CD8-positive, alpha-beta memory T cell (primary cell): ENCODE measurements at places on chromosomes 1 and 21.

DNA sequence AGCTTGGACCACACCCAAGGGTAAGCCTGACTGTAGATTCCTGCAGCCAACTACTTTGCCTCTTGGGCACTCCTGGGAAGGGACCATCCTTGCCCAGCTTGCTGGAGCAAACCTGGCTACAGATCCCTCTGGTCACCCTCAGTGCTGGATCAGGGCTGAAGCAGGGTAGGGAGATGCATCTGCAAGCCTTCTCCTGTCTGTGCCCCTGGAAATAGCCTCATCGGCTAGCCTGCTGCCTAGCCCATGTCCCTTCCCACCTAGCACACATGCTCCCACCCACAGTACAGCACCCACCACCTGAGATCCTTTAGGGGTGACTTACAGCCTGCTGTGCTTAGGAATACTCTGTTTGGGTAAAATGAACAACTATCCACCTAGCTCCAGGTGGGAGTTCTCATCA, 177.3 kb upstream of the HMGB4 start:
- no peak for DNase-seq

- DNase-seq, result no peak
These were observed 54.5 kb downstream of the NCAM2 start for GRCh38 chr21:21052672-21053071.

DNA sequence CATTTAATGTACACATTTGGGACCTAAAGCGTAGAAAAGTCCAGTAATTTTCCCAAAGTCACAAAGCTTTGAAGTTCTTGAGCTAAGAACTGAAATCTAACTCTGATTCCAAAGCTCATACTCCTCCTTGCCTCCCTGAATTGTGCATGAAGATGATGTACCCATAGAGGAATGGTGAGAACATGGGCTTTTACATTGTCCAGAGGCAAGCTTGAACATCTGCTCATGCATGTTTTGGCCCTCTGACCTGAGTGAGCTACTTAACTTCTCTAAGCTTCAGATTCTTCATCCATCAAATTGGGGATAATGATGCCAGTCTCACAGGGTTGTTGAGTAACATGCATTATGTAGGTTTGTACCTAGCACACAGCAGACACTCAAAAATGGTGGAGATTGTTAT, 258.4 kb upstream of the HOOK1 start:
- DNase-seq, result no peak

- no peak for DNase-seq
These were observed 1.6 kb downstream of the OR2AK2 start for GRCh38 chr1:247966532-247967204.

GRCh38 chr1:5913078-5913845, 79.0 kb downstream of the NPHP4 start:
- no peak for DNase-seq

GRCh38 chr1:88731475-88732269, 47.6 kb downstream of the PKN2 start:
- no peak for DNase-seq

- no peak for DNase-seq
These were observed 129.6 kb downstream of the DPYD start for GRCh38 chr1:97791251-97791650.

DNA sequence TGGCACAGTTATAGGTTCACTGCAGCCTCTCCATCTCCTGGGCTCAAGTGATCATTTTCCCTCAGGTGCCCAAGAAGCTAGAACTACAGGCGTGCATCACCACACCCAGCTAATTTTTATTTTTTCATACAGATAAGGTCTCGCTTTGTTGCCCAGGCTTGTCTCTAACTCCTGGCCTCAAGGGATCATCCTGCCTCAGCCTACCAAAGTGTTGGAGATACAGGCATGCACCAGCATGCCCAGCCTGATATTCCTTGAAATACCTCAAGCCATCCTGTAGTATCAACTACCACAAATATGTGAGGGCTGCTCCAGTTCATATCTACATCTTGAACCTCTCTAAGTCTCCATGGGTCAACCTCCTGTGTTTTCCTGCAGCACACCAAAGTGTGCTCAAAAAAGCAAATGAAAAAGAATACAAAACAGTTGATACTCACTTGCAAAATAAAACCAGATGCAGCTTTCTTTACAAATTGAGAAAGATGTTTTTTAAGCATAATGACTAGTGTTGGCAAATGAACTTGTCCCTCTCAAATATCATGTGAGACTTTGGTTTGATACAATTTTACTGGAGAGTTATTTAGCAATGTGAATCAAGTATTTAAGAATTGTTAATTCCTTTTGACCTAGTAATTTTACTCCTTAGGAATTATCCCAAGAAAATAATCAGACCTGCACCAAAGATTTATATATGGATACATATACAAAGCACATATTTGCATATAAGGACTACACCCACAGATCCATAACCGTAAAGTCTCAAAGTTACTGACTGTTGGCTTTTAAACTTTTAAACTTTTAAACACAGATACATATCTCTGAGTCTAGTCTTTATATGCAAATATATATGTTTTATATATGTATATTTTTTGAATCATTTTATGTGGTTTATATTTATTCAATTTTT, 197.7 kb downstream of the NRIP1 start:
- DNase-seq, result no peak

DNA sequence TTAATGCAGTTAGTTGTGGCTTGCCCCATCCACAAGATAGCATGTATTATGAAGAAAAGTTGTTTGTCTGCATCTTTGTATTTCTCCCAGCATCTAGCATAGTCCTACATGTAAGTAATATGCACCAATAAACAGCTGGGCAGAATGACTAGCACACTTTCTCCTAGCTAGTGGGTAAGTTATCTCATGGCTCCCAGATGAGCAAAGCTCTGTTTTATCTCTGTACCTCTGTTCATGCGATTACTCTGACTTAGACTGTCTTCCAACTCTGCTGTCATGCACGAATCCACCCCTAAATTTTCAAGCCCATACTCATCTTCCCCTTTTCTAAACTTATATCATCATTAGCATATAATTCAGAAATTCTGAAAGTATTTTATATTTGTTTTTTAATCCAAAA, 37.5 kb upstream of the KCTD3 start:
- DNase-seq, result no peak

DNA sequence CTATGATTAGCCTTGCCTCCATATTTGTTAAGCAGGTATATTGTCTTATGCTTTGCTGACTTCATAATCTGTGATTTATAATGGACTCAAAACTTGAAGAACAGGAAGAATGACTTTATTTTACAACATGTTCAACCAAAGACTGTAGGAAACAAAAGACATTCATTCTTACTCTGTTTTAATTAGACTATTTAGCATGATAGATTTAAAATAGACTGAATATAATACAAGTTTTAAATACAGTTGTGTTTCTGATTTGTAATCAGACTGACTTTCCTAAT, 63.1 kb downstream of the CDC14A start:
- no peak for DNase-seq

DNA sequence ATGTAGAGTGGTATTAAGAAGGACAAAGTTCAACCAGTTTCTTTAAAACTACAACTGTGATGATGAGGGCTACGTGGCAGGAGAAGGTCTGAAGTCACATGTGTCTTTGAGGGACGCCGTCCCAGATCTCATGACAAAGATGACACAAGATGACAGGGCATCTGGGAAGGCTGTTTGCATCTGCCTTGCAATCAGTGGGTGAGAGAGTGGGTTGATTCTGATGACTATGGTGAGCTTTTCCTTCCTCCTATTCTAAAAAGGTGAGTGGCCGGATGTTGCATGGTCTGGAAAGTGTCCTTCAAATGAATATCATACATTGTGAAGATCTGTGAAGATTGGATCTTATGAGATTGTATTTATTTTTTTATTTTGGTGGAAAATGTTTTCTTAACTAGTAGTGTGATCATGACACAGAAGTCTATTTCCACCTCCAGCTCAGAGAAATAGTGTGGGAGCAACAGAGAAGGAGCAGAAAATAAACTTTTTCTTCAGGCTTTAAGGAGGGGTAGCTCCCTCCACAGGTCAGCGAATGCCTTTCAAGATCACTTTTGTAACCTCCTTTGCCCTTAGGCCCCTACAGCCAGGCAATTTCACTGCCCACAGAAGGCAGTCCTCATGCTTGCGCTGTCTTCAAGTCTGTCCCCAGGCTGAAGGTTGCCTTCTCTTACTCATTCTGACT, 76.0 kb upstream of the ATF3 start:
- DNase-seq, result no peak

DNA sequence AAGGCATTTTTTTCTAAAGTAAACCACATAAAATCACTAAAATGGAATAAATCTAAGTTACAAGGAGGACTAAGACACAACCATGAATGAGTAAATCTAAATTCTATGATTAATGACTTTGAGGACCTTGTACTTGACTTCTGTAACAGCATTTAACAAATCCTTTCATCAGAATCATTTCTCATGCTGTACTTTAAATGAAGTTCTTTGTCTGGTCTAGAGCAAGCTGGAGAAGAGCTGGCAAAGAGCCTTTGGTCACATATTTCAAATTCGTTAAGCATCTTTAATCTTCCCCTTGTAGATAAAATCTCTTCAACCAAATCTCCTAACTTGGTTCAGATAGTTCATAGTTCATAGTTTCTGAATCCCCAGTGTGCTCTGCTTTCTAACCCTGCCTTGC, 405.4 kb downstream of the PTPRC start:
- DNase-seq, result no peak

- peak; percentile 45 for DNase-seq
These were observed 919 bp downstream of the MCL1 start for GRCh38 chr1:150578272-150579109.

GRCh38 chr1:77412820-77413530, 131.2 kb downstream of the AK5 start:
- no peak for DNase-seq

- DNase-seq, result peak; percentile 85
These were observed 66.5 kb upstream of the PRKACB start for GRCh38 chr1:84077476-84078107.

DNA sequence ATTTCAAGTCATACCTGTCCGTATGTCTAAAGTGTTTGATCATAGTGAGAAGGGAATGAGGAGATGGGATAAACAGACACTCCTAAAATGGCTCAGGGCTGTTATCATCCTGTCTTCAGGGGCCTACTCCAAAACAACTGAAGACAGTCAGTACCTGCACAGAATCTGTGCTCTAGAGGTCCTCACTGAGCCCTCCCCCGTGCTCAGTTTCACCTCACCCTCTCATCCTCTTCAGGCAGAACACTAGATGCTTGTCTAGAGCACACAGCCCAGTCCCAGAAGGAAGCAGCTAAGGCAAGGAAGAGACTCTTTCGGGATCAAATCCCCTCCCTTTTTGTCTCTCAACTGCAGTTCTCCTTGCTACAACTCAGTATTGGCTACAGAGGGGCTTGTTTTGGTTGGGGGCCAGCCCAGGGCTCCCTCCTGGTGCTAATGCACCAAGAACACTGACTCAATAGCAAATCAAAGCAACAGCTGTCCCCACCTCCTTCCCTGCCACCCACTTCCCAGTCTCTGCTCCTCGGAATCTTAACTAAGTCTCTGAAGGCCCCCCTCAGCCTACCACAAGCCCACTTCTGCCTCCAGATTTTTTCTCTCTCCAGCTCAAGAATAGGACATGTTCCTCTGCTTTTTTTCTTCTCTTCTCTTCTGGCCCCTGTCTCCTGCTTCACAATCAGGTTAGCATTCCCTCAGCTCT, 10.1 kb downstream of the CADM3 start:
- no peak for DNase-seq

DNA sequence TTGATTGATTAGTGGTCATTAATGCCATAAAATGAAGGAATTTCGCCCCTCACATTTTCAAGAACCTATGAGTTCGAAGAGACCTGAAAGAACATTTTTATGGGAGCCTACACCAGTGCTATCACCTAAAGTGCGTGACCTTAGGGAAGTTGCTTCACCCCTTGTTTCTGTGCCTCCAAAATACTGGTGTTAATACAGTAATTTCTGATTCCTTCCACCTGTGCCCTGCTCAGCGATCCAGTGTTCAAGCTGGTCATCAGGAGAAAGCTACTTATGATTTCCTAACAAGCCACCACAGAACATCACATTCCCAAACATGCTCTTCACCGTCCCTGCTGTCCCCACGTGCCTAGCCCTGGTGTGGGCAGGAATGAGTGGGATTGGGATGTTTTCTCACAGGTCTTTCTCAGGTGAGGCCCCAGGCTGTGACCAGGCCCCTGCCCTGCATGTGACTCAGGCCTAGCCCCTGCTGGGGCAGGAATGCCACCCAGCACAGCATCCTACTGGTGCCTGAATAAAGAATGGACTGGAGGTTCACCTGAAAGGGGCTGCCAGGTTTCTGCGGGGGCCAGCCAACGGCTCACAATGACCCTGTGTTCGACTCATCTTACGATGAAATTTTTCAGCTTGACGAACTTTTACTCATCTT, 60.3 kb downstream of the CD247 start:
- DNase-seq, result no peak

DNA sequence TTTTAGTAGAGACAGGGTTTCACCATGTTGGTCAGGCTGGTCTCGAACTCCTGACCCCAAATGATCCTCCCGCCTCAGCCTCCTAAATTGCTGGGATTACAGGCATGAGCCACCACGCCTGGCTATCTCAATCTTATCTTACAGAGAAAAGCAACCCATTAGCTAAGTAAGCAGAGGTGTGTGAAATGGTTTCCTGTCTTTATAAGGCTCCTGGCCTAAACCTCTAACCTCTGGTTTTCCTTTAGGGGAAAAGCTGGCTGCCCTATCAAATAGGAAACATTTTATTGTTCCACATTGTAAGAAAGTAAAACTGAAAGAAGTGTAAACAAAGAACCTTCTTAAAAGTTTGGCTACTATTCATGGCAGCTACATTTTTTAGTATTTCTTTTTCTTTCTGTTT, 78.3 kb upstream of the MORC3 start:
- no peak for DNase-seq

DNA sequence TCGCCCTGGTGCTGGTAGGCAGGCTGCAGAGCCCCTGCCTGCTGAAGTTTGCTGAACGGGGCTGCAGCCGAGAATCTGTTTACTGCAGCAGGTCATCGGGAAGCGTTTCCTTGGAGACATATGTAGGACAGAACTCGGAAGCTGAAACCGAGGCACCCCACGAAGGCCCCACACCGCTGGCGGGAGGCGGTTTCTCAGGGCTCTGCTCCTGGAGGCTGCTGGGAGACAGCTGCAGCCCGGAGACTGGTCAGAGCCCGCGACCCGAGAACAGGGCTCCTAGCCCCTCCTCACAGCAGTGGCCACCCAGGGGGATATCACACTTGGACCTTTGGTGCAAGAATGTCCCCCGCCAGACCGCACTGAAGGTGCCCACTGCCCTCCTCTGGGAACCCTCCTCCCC, 12.7 kb upstream of the PLCH2 start:
- no peak for DNase-seq

DNA sequence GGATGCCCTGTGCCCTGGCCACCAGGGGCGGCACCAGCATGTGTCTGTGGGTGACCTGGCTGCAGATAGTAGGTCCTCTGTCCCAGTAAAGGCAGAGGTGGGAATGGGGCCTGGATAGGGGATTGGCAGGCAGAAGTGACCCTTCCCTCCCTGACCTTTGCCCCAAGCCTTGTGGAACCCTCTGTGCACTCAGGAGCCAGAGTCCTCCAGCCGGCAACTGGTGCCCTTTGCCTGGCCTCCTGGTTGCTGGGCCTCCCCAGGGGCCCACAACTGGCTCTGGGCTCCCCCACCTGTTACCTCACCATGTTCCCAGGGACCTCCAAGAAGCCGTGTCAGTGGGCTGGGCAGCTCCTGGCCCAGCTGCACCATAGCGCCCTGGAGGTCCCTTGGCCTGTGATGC, 10.0 kb downstream of the PLCH2 start:
- DNase-seq, result no peak

- DNase-seq, result no peak
These were observed 940 bp downstream of the SOX13 start for GRCh38 chr1:204073837-204074273.
